ENCODE measurements at places on chromosomes 13 and 19.
A peak's percentile ranks its signal among the peaks of the same experiment; 100 is the strongest.

DNA sequence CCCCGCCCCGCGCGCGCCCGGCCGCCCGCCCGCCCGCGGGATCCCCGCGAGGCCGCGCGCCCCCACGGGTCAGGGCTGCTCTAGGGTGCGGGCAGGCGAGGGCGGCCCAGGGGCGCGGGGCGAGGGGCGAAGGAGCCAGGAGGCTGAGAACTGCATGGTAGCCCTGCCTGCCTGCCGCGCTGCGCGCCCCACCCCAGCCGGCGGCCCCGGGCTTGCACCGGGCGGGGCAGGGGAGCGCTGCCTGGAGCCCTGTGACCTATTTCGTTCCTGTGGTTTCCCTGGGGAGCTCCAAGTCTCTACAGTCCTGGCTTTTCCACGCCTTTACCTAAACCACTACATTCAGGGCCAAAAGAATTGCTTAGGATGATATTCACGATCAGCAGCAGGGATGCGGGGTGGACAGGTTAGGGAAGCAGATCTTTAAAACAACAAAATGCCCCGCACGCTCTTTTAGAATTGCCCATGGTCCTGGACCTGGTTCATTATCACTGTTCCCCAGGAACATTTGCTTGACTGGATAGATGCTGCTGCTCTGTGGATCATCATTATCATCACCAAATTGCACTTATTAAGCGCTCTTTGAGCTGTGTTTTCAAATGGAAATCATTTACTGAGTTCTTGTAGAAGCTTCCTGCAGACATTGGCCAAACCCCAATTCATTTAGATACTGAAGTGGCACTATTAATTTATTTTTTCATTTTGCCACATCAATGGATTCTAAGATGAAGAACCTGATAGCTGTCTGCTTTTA, 421 bp upstream of the GPR12 start:
- peak; percentile 64 for DNase-seq

- no peak for DNase-seq
These were observed 17.7 kb upstream of the KLF5 start for GRCh38 chr13:73040968-73041596.

DNA sequence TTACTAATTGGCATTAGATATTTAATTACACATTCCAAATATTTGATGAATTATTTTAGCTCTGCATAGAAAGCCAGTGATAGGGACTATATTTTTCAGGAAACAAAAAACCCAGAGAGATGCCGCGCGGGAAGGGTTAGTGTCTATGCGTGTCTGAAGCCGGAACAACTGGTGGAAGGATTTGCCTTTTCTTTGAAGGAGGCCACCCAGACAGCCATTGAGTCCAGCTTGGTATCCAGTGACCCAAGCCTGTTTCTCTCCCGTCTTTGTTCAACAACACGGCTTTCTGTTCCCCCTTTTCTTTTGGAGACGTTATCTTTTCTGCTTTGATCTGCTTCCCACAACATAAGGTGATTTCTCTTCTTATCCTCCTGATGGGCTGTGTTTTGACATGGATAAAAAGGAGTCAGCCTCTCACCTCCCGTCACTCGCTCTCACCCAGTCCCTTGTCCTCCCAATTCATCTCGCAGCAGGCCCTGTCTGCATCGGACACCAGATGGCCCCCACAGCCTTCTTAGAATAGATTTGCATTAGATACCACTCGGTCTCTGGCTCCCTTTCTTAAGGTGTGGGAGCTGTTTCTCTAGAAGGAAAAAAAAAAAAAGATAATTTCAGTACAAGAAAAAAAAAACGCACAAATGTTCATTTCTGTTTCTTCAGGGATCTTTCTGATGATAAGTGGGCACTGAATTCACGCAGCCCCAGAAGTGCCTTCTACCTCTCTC, 361.8 kb downstream of the ZNF536 start:
- peak; percentile 38 for DNase-seq

- no peak for DNase-seq
These were observed 17.3 kb downstream of the DEDD2 start for GRCh38 chr19:42200116-42200715.

DNA sequence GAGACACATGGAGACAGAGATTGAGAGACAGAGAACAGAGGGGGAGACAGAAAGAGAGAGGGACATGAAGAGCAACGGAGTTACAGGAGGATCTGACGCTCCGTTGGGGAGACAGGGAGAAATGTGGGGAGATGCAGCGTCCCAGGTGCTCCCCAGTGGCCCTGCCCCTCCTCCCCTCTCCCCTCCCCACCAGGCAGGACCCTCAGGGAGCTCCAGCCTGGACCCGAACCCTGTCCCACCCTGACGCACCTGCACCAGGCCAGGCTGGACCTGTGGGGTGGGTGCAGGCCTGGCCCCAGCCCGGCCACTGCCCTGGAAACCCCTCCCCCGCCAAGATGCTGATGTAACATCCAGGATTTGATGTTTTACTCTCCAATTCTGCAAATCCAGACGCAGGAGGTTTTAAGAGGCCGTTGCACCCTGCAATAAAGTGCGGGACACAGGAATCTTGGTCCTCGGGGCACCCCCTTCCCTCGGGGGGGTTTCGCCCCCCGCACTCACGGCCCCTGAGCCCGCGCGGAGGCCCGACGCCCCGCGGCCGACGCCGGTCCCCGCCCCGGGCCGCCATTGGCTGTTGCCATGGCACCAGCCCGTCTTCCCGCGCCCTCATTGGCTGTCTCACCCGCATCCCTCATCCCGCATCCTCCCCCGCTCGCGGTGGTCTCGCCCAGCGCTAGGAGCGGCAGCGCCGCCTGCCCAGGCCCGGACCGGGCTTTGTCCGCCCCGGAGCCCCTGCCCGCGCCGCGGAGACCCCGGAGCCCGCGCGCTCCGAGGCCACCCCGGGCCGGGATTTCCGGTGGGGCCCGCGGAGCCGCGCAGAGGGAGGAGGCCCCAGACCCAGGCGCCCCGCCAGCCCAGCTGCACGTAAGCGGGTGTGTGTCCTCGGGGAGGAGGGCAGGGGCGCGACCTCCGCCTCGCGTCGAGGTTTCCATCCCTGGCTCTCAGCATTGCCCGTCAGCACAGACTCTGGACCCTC, at the start of gene APC2:
TSS of gene APC2 (plus strand) at position 655 of the 976 bp plus-strand sequence. CDS start 2,881 bp downstream, outside the sequence.
- peak; percentile 91 for DNase-seq

DNA sequence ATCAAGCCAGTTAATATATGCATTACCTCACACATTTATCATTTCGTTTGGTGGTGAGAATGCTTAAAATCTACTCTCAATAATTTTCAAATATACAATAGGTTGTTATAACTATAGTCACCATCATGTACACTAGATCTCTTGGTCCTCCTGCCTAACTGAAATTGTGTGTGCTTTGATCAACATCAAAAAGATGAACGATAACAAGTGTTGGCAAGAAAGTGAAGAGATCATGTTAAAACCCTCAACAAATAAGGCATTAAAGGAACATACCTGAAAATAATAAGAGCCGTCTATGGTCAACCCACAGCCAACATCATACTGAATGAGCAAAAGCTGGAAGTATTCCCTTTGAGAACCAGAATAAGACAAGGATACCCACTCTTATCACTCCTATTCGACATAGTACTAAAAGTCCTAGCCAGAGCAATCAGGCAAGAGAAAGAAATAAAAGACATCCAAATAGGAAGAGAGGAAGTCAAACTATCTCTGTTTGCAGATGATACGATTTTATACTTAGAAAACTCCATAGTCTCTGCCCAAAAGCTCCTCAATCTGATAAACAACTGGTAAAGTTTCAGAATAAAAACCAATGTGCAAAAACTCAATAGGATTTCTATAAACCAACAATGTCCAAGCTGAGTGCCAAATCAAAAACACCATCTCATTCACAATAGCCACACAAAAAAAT, 27.9 kb upstream of the OR10H1 start:
- no peak for DNase-seq

DNA sequence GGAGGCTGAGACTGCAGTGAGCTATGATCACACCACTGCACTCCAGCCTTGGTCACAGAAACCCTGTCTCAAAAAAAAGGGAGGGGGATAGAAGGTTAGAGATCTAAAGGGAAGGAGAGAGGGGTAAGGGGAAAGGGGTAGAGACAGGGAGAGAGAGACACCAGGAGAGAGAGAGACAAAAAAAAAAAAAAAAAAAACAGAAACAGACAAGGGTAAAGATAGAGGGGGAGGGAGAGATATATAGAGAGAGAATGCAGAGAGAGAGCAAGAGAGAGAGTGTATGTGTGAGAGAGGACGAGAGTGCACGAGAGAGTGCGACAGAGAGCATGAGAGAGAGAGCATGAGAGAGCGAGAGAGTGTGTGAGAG, 4.2 kb downstream of the CD70 start:
- no peak for DNase-seq

DNA sequence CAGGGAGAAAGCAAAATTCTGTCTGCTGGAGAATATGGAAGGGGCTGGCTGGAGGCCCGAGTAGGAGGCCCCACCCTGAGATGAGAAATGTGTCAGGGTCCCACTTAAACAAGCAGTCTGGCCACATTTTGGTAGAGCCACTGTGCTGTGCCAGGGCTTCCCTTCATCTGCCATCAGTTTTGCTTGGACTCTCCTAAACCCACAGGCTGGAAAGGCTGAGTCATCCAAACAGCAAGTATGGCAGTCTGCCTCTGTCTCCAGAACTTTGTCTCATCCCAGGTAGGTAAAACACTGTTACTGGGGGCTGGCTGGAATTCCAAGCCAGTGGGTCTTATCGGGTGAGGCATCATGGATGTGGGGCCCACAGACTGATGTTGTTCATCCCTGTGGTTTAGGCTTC, 1390.6 kb downstream of the UQCRFS1 start:
- DNase-seq, result no peak

- DNase-seq, result no peak
These were observed 1431.0 kb upstream of the SPRY2 start for GRCh38 chr13:81771951-81772350.

- no peak for DNase-seq
These were observed 291.0 kb downstream of the DLEU7 start for GRCh38 chr13:50552424-50552966.

DNA sequence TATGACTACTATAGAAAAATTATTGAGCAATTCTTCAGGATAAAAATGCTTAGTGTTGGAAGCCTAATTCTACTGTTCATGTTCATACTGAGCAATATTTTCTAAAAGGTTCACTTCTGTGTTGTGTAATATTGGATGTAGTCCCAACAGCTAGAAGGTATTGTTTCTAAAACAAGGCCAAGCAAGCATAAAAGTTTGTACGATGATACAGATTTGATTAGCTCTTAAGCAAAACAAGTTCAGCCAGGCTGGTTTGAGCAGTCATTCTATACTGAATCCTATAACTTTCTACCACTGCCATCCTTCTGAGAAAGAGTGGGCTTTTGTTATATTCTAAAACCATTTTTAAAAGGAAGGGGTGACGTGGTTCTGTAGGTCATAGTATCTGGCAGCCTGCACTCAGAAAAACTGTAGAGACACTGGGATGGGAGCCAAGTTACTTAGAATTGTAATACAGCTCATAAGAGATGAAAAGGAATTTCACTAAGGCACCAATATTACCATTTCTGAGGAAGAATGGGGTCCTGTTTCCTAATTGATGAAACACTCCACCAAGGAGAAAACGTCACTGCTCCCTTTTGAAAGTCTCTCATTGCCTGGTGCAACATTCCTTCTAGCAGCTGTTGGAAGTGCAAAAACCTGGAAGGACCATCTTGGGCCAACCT, 275.0 kb upstream of the DACH1 start:
- DNase-seq, result no peak

- DNase-seq, result no peak
These were observed 290.9 kb downstream of the KCNRG start for GRCh38 chr13:50306156-50306555.

- DNase-seq, result no peak
These were observed 26.1 kb downstream of the UHRF1 start for GRCh38 chr19:4935444-4935843.

GRCh38 chr13:29654843-29655547, 59.5 kb upstream of the SLC7A1 start:
- DNase-seq, result no peak

GRCh38 chr19:49614096-49614833, 23.3 kb downstream of the PRR12 start:
- DNase-seq, result no peak

DNA sequence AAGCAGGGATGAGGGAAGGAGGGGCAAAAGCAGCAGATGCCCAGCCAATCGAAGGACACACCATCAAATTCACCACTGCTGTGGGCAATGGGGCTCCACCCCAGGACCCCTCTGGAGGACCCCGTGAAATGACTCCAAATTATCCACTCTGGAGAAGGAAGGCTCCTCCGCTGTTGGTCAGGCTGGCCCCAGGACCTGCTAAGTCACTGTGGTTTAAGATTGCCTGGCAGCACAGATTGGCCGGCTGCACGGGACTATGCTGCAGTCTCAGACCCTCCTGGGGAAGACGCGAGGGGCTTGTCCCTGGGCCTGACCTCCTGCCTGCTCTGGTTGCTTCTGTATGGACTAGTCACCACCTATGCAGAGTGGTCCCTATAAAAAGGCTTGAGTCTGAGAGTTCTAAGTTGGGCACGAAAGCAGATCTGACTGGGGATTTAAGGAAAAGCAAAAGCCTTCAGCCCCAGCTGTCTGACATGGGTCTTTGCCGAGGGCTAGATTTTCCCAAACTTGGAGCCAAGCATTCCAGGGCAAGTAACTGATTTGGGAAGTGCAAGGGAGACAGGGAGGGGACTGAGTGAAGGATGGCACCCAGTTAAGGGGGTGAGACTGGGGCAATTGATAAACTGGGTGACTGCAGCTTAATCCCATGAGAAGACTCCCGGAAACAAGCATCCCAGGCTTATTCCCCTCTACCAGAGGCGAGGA, 91.7 kb downstream of the TSHZ3 start:
- no peak for DNase-seq

DNA sequence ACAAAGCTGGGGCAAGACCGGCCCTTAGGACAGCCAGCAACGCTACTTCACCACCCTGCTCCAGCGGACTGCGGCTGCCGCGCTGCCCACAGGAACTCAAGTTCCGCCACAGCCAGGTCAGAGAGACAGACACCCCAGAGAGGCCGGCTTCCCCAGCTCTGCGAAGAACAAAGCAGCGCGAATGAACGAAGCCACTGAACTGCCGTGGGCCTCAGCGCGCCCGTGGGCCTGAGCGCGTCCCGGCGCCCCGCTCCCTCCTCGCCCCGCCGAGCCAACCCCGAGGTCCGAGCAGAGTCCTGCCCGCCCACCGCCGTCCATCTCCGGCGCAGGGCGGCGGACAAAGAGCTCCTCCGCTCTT, 158.4 kb downstream of the RNF17 start:
- DNase-seq, result no peak

- DNase-seq, result no peak
These were observed 10.7 kb downstream of the MARCHF2 start for GRCh38 chr19:8423817-8424223.

- DNase-seq, result no peak
These were observed 62.1 kb downstream of the RUBCNL start for GRCh38 chr13:46324976-46325375.

- DNase-seq, result no peak
These were observed 42.5 kb upstream of the C19orf12 start for GRCh38 chr19:29757551-29757950.

- peak; percentile 46 for DNase-seq
These were observed 907 bp downstream of the KDELR1 start for GRCh38 chr19:48390188-48391099.

- no peak for DNase-seq
These were observed 2.4 kb upstream of the ITGBL1 start for GRCh38 chr13:101449790-101450748.

- DNase-seq, result no peak
These were observed 733.9 kb upstream of the KLHL1 start for GRCh38 chr13:70842062-70842644.
